ENCODE measurements at places on chromosomes 1 and 21. TPM values are rescaled to one million over a fixed set of nuclear protein-coding genes. Genes with fewer than 3 reads are reported as not detected.

LRRC38 gene
- not detected for total RNA-seq

HMGN1 gene
- 391 TPM for total RNA-seq

EFNA3 gene
- total RNA-seq = 0.97 TPM

TAL1 gene
- 20.5 TPM for total RNA-seq

TTC24 gene
- total RNA-seq = not detected

FMO4 gene
- total RNA-seq = 0.97 TPM

ZNF669 gene
- 12.0 TPM for total RNA-seq

S100A12 gene
- total RNA-seq = not detected

SUSD4 gene
- total RNA-seq = not detected

NPR1 gene
- 6.7 TPM for total RNA-seq

MYOC gene
- not detected for total RNA-seq

MT1HL1 gene
- not detected for total RNA-seq

PGLYRP4 gene
- total RNA-seq = not detected

TNFRSF1B gene
- total RNA-seq = 20.8 TPM

TEX38 gene
- not detected for total RNA-seq

HSD3B1 gene
- total RNA-seq = not detected

INAVA gene
- not detected for total RNA-seq

GJA9 gene
- not detected for total RNA-seq

ALX3 gene
- not detected for total RNA-seq

OR2W3 gene
- not detected for total RNA-seq

CFAP74 gene
- not detected for total RNA-seq

INSRR gene
- total RNA-seq = not detected

FOXD3 gene
- not detected for total RNA-seq

CFHR5 gene
- not detected for total RNA-seq

OR2T12 gene
- total RNA-seq = not detected

EXO1 gene
- total RNA-seq = 22.3 TPM

LUZP1 gene
- total RNA-seq = 52.6 TPM

RUNX3 gene
- total RNA-seq = not detected

ARTN gene
- total RNA-seq = 0.15 TPM

ZFP69 gene
- 3.2 TPM for total RNA-seq

HAO2 gene
- not detected for total RNA-seq

KRTAP12-2 gene
- not detected for total RNA-seq

CLEC20A gene
- not detected for total RNA-seq
